Kidney (tissue), 22 donors: ENCODE measurements at places on chromosomes 7 and 10. TPM values are rescaled to one million over a fixed set of nuclear protein-coding genes. Genes with fewer than 3 reads are reported as not detected.

DNA sequence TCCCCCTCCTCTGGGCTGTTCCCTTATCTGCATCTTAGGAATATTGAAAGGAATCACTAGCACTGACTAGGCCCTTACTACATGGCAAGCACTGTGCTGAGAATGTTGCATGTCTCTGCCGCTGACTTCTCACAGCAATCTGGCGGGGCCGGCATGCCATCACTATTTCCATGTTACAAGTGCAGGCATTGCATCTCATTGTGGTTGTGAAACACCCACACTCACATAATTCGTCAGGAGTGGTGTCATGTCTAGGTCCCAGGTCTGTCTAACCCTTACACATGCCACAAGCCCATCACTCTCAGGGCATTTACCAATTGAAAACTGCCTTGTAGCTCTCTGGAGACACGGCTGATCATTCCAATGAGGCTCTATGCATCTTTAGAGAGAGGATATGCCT lies 8.5 kb upstream of the IL2RA start:
- DNase-seq, result no peak

Gene IL6
- total RNA-seq, result 1.6 TPM

Gene HOXA10
- total RNA-seq, result 16.3 TPM

DNA sequence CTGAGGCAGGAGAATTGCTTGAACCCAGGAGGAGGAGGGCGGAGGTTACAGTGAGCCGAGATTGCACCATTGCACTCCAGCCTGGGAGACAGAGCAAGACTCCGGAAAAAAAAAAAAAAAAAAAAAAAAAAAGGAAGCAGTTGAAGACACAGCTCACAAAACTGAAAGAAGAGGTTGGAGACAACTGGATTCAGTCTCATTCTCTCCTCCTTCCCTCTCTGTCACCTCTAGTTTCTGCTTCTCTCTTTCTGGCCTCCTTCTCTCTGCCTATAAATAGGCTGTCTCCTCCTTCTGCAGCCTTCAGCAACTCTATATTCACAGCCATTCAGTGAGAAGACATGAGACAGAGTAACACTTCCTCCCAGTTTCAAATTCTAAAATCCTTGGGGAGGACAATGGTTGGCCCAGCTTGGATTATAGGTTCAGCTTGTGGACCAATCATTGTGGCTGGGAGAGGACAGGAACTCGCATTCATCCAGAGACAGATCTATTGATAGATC lies 125.6 kb upstream of the HABP2 start:
- DNase-seq, result no peak

DNA sequence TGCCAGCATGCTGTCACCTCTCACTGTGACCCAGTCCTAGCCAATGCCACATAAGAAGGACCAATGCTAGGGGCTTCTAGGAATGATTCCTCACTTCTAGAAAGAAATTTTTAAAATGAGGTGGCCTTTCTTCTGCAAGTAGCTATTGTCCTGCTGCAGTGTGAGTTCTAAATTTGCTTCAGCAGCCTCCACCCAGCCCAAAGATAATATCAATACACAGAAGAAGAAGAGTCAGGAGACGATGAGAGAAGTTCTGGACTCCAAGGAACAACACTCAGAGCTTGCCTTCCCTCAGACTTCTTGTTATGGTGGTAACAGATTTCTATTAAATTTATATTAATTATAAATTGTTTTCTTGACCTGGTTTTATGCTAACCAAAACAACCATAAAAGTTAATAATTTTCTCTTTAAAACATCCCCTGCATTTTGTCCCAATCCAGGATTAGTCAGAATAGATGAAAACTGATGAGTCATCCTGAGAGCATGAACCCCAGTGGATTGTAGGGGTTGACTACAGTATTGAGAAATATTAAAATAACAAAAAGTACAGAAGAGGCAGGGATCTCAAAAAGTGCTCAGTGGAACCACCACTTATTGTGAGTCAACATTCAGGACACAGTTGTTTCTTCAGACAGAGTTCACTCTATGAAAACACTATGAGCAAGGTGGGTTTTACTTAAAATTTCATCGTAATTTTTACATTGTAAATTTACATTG lies 29.6 kb upstream of the AKR1C2 start:
- no peak for DNase-seq

Gene URGCP
- 41.0 TPM for total RNA-seq

GRCh38 chr7:129574487-129574886 lies 37.0 kb upstream of the NRF1 start:
- DNase-seq, result no peak

- no peak for DNase-seq
Measured at GRCh38 chr10:23479798-23480473, 41.1 kb downstream of the OTUD1 start.

GRCh38 chr7:29142021-29142727 lies 4.2 kb downstream of the CPVL start:
- no peak for DNase-seq

Gene SPDYE2
- total RNA-seq, result 0.50 TPM

GRCh38 chr10:99966306-99966705 lies 43.4 kb downstream of the DNMBP start:
- no peak for DNase-seq

- DNase-seq, result no peak
Measured at GRCh38 chr10:6612371-6612770, 32.3 kb upstream of the PRKCQ start.
